ENCODE measurements at places on chromosomes 16 and 17. TPM values are rescaled to one million over a fixed set of nuclear protein-coding genes. Genes with fewer than 3 reads are reported as not detected.

Gene STH
- not detected for total RNA-seq

Gene PIMREG
- total RNA-seq: 13.4 TPM

Gene KRT36
- total RNA-seq: not detected

Gene GNGT2
- total RNA-seq: not detected

Gene OTOP2
- 0.27 TPM for total RNA-seq

Gene FGF11
- 4.4 TPM for total RNA-seq

Gene PIRT
- total RNA-seq: not detected

Gene TNK1
- total RNA-seq: 5.5 TPM

Gene METRNL
- 25.7 TPM for total RNA-seq

Gene CDC42EP4
- total RNA-seq: 20.8 TPM
